Karpas-422 (cell line): ENCODE measurements at places on chromosomes 12 and 14. TPM values are rescaled to one million over a fixed set of nuclear protein-coding genes. Genes with fewer than 3 reads are reported as not detected.

Gene GALNT8
- not detected in 2 replicates for total RNA-seq

DNA sequence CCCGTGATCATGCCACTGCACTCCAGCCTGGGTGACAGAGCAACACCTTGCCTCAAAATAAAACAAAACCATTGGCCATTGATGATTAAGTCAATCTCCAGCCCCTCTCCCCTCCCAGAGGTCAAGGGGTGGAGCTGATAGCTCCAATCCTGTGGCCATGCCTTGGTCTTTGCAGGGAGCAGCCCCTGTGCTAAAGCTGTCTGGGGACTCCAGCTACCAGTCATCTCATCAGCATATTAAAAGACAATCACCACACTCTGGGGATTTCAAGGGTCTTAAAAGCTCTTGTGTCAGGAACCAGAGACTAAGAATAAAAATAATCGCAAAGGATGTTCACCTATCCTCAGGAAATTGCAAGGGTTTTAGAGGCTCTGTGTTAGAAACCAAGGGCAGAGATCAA is 30.6 kb downstream of the HCAR2 start:
- no peak for DNase-seq

- DNase-seq = no peak
Observed at GRCh38 chr14:57392830-57393229, 2.4 kb downstream of the NAA30 start.

DNA sequence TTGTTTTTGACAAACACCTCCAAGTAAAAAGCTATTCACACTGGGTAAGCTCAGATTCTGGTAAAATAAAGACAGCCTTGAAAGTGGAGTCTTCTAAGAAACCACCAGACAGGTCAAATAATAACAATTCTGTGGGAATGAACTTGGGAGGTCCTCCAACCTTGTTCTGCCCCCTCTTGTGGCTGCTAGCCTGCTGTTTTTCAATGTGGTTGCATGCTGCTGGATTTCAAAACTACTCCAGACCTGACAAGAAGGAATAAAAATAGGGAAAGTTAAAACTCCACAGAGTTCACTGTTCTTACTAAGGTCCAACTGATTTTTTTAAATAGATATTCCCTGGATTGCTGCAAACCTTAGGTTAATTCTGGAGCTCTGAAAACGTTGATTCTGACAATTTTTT is 32.2 kb upstream of the RIN3 start:
- DNase-seq = no peak

DNA sequence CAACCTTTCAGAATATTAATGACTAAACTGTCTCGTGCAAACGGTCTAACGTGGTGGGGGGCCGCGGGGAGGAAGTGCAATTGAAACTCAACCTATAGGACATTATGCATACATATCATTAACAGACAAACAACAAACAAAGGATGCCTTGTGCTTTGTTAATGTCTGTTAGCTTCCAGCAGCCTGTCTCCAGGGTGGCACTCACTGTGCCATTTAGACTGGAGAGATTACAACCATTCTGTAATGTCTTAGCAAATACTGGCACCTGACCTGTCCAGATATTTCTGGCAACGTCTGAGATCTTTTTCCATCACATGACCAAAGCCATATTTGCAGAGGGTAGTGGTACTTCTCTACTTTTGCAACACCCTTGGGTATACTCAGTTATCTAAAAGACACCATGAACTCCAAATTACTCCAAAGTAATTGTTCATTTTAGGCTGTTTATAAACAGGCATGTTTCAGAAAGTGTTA is 11.6 kb downstream of the BHLHE41 start:
- no peak for DNase-seq

Gene MANSC4
- not detected in 2 replicates for total RNA-seq

DNA sequence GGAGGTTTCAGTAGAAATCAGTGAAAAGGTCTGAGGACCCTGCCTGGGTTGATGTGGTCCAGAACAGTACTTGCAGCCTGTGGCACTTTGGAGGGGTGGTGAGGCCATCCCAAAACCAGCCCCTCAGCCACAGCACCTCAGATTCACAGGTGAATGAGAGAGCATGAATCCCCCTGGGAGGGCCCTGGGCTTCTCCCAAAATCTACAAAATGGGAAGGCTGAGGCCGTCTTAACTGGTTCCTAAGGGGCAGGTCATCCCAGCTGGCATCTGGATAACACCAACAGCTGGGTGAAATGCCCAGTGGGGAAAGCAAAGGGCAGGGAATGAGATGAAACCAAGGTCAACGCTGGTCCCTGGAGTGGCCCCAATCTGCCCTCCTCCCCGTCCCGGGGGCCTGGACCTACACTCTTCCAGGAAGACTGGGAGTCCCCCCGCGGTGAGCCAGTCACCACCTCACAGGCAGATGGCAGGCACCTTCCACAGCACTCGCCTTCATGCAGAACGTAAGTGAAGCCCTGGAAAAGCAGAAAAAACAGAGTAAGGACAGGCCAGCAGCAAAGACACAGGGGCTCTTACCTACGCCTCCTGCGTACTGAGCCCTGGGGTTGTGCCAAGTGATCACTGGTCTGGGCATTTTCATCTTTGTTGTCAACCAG is 26.3 kb upstream of the ANO2 start:
- DNase-seq = no peak

Gene IFNG-AS1
- total RNA-seq = not detected in 2 replicates

GRCh38 chr12:92470608-92471021 is 232.2 kb upstream of the PLEKHG7 start:
- no peak for DNase-seq

GRCh38 chr12:49549735-49550692 is 11.2 kb downstream of the KCNH3 start:
- DNase-seq = no peak

Gene OR4Q2
- not detected in 2 replicates for total RNA-seq
